Pericardium fibroblast (primary cell): ENCODE measurements at places on chromosomes 5 and 9. TPM values are rescaled to one million over a fixed set of nuclear protein-coding genes. Genes with fewer than 3 reads are reported as not detected.

Gene GCNT4
- total RNA-seq = 1.6 and 3.0 TPM in 2 replicates

Gene MEIKIN
- not detected in 2 replicates for total RNA-seq

Gene FNIP1
- 24.0 and 25.0 TPM in 2 replicates for total RNA-seq

Gene AGXT2
- not detected in 2 replicates for total RNA-seq

Gene PMPCA
- total RNA-seq = 47.2 and 48.3 TPM in 2 replicates

Gene OTP
- total RNA-seq = not detected in 2 replicates

Gene GMCL2
- not detected in 2 replicates for total RNA-seq

Gene LCNL1
- 1.4 and 2.2 TPM in 2 replicates for total RNA-seq

Gene LCN1
- 0.58 TPM in 1 of 2 replicates, not detected in the other for total RNA-seq

Gene SPZ1
- total RNA-seq = not detected in 2 replicates

Gene ARID3C
- total RNA-seq = 0.35 and 1.2 TPM in 2 replicates

Gene ENG
- 74.1 and 186 TPM in 2 replicates for total RNA-seq

Gene DAB2IP
- total RNA-seq = 11.7 and 32.5 TPM in 2 replicates

Gene SLC6A3
- total RNA-seq = not detected in 2 replicates

Gene CSF2
- total RNA-seq = not detected in 2 replicates

Gene PCDHB7
- 0.23 and 0.34 TPM in 2 replicates for total RNA-seq

Gene PAPPA
- 27.4 and 29.5 TPM in 2 replicates for total RNA-seq

Gene GPR21
- total RNA-seq = 0.70 and 1.5 TPM in 2 replicates

Gene EGFL7
- 44.8 and 72.6 TPM in 2 replicates for total RNA-seq

Gene NR5A1
- not detected in 2 replicates for total RNA-seq

Gene ZNF169
- 1.1 and 1.3 TPM in 2 replicates for total RNA-seq

Gene PCDHA1
- total RNA-seq = not detected in 2 replicates

Gene PLGRKT
- total RNA-seq = 21.1 and 21.4 TPM in 2 replicates

Gene PDE8B
- 0.09 and 0.47 TPM in 2 replicates for total RNA-seq

Gene PCDHGA9
- 1.4 and 2.5 TPM in 2 replicates for total RNA-seq

Gene PCDHA8
- total RNA-seq = 0.09 TPM in 1 of 2 replicates, not detected in the other

Gene CCL27
- total RNA-seq = 0.12 TPM in 1 of 2 replicates, not detected in the other

Gene FOXD4L4
- total RNA-seq = not detected in 2 replicates

Gene NPDC1
- total RNA-seq = 54.4 and 67.6 TPM in 2 replicates

Gene KIF20A
- total RNA-seq = 1.3 and 4.3 TPM in 2 replicates

Gene OBP2B
- not detected in 2 replicates for total RNA-seq
